ENCODE measurements at places on chromosomes 7 and 10. TPM values are rescaled to one million over a fixed set of nuclear protein-coding genes. Genes with fewer than 3 reads are reported as not detected.

Gene MIOS
- 37.9 TPM for total RNA-seq

Gene SNX10
- 5.4 TPM for total RNA-seq

GRCh38 chr10:92574548-92575261 is 812 bp upstream of the IDE start:
- no peak for DNase-seq
- no peaks in the 10 kb centered on the region for H3K27me3 ChIP-seq
- peaks cover 29% of the 10 kb centered on the region for H3K4me1 ChIP-seq
- H3K36me3 ChIP-seq, result no peaks in the 10 kb centered on the region
- H3K27ac ChIP-seq, result peak overlapping the region; percentile 93

DNA sequence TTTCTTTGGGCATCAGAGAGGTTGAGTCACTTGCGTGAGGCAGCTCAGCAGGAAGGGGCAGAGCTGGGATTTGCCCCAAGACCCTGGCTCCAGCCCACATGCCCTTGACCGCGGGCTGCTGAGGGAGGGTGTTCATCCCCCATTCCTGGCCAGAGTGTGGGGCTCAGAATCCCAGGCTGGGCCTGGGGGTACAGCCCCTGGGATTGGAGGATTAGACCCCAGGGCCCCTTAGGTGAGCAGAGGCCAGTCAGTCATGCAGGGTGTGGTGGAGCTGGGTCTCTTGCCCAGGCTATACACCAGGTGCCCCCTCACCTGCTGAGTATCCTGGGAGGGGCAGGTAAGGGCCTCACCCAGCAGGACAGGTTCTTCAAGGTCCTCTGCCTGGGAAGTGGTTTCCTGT is 68.4 kb upstream of the ZNF716 start:
- H3K27me3 ChIP-seq, result no peaks in the 10 kb centered on the region
- peaks cover 10% of the 10 kb centered on the region for H3K36me3 ChIP-seq
- DNase-seq, result no peak
- H3K27ac ChIP-seq, result no peak overlapping the region
- no peak overlapping the region for H3K4me3 ChIP-seq

GRCh38 chr7:21500117-21500832 is 42.6 kb upstream of the DNAH11 start:
- no peak for DNase-seq
- H3K27ac ChIP-seq, result no peak overlapping the region
- no peaks in the 10 kb centered on the region for H3K4me1 ChIP-seq
- H3K4me3 ChIP-seq, result no peak overlapping the region

GRCh38 chr7:26006426-26006825 is 145.6 kb upstream of the NFE2L3 start:
- no peak for DNase-seq
- no peaks in the 10 kb centered on the region for H3K4me1 ChIP-seq
- H3K27ac ChIP-seq, result no peak overlapping the region
- H3K4me3 ChIP-seq, result no peak overlapping the region
- H3K36me3 ChIP-seq, result no peaks in the 10 kb centered on the region

DNA sequence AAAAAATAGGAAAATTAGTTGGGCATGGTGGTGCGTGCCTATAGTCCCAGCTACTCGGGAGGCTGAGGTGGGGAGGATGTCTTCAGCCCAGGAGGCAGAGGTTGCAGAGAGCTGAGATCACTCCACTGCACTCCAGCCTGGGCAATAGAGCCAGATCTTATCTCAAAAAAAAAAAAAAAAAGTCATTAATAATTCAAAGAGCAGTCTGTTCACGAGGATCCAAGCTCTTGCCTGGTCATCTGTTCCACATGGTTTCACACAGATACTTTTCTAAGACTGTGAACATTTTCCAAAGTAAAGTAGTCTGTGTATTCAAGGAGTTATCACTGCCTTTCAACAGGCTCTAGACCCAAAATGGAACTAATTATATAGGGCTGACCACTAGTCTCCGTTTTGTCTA is 86.9 kb downstream of the ZNF277 start:
- DNase-seq, result no peak
- no peaks in the 10 kb centered on the region for H3K36me3 ChIP-seq
- no peaks in the 10 kb centered on the region for H3K4me1 ChIP-seq
- no peaks in the 10 kb centered on the region for H3K27me3 ChIP-seq

- H3K27me3 ChIP-seq, result no peaks in the 10 kb centered on the region
- peaks cover 73% of the 10 kb centered on the region for H3K4me1 ChIP-seq
These were observed 76.5 kb downstream of the TNS3 start for GRCh38 chr7:47505312-47506007.

- H3K36me3 ChIP-seq, result peaks cover 4% of the 10 kb centered on the region
- no peak overlapping the region for H3K27ac ChIP-seq
- no peak for DNase-seq
- H3K27me3 ChIP-seq, result peaks cover 2% of the 10 kb centered on the region
- no peak overlapping the region for H3K4me3 ChIP-seq
These were observed 143.0 kb downstream of the STK31 start for GRCh38 chr7:23852988-23853387.

DNA sequence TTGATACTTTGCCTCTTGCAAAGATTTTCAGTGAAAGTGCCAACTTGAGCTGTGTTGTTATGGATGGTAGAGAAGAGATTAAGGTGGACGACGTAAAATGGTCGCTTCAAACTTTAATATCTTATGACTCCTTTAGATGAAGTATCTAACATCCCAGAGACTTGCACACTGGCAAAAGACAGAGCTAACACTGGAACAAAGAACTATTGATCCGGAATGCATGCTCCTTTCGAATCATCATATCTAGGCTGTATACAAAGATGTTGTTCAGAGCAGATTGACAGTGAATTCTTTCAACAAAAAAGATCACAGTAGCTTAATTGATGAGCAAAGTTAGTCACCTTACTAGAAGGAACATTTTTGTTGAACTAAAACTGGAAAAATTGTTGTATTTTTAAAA is 592.7 kb downstream of the NXPH1 start:
- H3K27me3 ChIP-seq, result no peaks in the 10 kb centered on the region
- no peak for DNase-seq
- peaks cover 30% of the 10 kb centered on the region for H3K4me1 ChIP-seq
- H3K27ac ChIP-seq, result no peak overlapping the region
- H3K4me3 ChIP-seq, result peak overlapping the region; percentile 23

- peaks cover 5% of the 10 kb centered on the region for H3K4me1 ChIP-seq
- no peaks in the 10 kb centered on the region for H3K27me3 ChIP-seq
- no peak overlapping the region for H3K27ac ChIP-seq
These were observed 23.7 kb downstream of the SPAG6 start for GRCh38 chr10:22368981-22369380.

- no peaks in the 10 kb centered on the region for H3K36me3 ChIP-seq
- no peak overlapping the region for H3K4me3 ChIP-seq
- no peaks in the 10 kb centered on the region for H3K27me3 ChIP-seq
- DNase-seq, result no peak
- no peak overlapping the region for H3K27ac ChIP-seq
- peaks cover 4% of the 10 kb centered on the region for H3K4me1 ChIP-seq
These were observed 109.1 kb downstream of the MTERF1 start for GRCh38 chr7:91771394-91771793.

- H3K27ac ChIP-seq, result no peak overlapping the region
- no peaks in the 10 kb centered on the region for H3K27me3 ChIP-seq
- peaks cover 34% of the 10 kb centered on the region for H3K4me1 ChIP-seq
- no peak overlapping the region for H3K4me3 ChIP-seq
- DNase-seq, result no peak
- H3K36me3 ChIP-seq, result peaks cover 3% of the 10 kb centered on the region
These were observed 18.4 kb downstream of the SMURF1 start for GRCh38 chr7:99125505-99125865.
